ENCODE measurements at places on chromosomes 6 and 20.
A peak's percentile ranks its signal among the peaks of the same experiment; 100 is the strongest.

DNA sequence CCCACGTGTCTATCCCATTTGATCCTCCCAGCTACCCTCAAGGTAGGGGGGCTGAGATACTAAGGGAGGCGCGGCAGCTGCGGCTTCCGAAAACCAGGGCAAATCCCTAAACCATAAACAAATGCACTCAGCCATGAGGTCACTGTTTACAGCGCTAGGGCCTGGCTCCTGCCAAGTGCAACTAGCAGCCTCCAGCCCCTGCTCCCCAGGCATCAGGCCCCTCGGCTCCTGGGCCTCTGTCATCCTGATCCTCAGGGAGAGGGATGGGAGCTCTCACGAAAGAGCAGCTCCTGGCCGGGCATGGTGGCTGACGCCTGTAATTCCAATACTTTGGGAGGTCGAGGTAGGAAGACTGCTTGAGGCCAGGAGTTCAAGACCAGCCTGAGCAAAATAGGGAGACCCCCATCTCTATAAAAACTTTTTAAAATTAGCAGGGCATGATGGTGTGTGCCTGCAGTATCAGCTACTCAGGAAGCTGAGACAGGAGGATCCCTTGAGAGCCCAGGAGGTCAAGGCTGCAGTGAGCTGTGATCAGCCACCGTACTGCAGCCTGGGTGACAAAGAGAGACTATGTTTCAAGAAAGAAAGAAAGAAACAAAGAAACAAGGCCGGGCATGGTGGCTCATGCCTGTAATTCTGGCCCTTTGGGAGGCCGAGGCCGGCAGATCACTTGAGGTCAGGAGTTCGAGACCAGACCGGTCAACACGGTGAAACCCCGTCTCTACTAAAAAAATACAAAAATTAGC is 42.5 kb upstream of the TLDC2 start:
- DNase-seq: no peak

GRCh38 chr6:40253420-40253819 is 319.2 kb upstream of the MOCS1 start:
- no peak for DNase-seq

GRCh38 chr6:99780556-99780885 is 173.9 kb downstream of the PRDM13 start:
- DNase-seq: no peak

DNA sequence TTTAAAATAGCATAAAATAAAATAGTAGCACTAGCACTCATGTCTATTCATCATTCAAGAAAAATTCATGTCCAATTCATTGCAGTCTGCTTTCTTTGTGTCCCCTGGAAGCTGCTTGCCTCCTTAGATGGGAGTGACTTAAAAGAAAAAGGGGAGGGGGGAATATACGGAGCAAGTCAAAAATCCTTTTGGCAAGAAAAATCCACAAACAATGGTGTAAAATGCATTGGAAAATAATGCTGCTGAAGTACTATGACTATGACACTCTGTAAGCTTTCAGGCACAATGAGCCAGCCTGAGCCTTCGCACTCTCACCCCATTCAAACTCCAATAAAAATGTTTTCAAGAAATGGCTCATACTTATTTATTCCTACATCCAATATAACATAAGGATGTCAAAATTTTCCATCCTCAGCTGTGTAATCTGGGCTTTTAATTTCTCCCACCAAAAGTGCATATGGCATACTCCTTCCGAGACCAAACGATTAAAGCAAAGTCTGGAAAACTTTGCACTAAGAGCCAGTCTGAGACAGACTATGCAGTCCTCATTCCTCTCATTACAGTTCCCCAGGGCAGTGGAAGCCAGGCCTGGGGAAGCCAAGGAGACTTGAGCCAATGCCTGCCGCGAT is 790 bp downstream of the NEDD9 start:
- DNase-seq: no peak

GRCh38 chr6:106533054-106533453 is 96.2 kb downstream of the RTN4IP1 start:
- no peak for DNase-seq

- DNase-seq: no peak
Observed at GRCh38 chr6:116476002-116476678, 15.0 kb downstream of the CALHM6 start.

- DNase-seq: no peak
Observed at GRCh38 chr20:57655809-57656155, 35.6 kb upstream of the ZBP1 start.

GRCh38 chr6:106705156-106705555 is 75.8 kb downstream of the QRSL1 start:
- DNase-seq: no peak

GRCh38 chr6:30712441-30712945 is 4.6 kb downstream of the MDC1 start:
- DNase-seq: no peak

DNA sequence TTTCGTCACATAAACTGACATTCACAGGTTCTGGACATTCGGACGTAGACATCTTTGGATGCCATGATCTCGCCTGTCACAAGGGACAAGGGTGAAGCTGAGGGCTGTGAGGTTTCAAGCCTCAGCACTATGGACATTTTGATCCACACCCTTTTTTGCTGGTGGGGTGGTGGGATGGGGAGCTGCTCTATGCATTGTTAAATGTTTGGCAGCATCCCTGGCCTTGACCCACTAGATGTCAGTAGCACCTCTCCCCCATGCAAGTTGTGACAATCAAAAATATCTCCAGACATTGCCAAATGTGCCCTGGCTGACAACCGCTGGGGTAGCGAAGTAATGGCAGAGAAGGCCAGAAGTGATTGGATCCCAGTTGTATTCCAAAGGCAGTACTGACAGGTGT is 229.4 kb downstream of the TSHZ2 start:
- DNase-seq: no peak

DNA sequence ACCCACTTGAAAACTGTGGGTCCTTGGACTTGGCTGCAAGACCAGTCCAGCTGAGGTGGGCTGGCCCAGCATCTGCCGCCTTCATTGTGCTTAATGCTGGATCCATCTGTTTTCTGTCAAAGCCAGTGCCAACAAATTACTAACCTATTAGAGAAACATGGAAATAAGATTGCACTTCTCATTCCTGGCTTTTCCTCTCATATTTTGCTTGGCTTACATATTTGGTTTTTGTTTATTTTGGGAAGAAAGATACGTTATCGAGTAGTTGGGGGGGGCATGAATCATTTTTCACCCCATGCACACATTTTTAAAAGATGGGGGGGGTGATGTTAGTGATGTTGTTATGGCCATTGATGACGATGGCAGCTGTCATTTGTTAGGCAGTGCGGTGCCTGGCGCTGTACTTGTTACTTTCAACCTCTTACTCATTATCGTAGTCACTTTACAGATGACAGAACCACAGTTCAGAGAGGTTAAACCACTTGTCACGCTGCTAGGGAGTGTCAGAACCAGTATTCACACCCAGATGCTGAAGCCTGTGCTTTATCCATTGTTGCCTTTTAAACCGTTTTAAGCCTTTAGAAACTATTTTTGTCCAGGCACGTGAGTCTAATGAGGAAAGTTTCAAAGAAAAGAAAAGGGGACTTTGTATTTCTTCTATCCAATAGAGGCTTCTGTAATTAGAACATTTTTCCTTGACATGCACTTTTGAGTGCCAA is 180.0 kb downstream of the TMEM242 start:
- no peak for DNase-seq

GRCh38 chr6:21742238-21742660 is 148.7 kb downstream of the SOX4 start:
- no peak for DNase-seq

DNA sequence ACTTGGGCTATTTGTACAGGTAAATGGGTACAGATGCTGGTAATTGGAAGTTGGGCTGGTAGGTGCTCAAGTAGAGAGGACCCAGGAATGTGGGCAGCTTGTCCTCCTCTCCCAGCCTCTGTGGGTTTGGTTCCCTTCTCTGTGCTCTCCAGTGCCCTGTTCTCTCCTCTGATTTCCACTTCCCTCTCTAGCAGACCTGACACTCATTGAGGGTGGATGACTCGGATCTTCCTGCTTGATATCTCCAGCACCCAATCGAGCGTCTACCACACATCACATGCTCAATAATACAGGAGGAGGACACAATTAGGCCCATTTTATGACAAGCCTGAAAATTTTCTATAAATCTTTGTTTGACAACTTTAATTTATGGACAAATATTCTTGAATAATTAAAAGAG is 23.7 kb downstream of the CST1 start:
- no peak for DNase-seq

GRCh38 chr6:34174846-34175399 is 29.0 kb upstream of the GRM4 start:
- no peak for DNase-seq

GRCh38 chr20:4592316-4593148 is 129.2 kb upstream of the PRND start:
- peak; percentile 6 for DNase-seq

- DNase-seq: no peak
Observed at GRCh38 chr6:164967102-164967501, 342.3 kb downstream of the C6orf118 start.

DNA sequence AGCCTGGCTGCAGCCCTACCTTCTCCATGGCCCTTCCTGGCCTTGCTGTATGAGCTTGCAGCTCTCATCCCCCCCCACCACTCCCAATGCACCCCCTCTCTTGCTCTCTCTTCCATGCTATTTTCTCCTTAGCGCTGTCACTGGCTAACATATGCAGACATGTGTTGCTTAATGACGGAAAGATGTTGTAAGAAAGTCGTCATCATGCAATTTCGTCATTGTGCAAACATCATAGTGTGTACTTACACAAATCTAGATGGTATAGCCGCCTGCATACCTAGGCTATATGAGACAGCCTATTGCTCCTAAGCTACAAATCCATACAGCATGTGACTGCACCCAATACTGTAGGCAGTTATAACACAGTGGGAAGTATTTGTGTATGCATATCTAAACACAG is 27.0 kb downstream of the ANGPT4 start:
- no peak for DNase-seq

DNA sequence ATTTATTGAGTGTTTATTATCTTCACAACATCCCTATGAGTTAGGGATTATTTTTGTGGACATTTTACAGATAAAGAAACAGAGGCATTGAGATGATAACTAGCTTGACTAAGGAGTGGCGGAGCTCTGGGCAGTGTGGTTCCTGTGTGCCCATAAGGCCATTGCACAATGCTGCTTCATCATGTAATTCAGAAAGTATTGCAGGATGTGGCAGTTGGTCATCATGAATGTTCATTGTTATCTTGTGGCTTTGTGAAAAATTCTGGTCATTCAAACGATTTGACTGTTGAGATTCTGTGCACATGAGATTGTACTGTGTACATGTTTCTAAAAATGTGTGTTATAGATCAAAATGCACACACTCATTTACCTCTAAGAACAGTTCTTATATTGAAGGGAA is 150.8 kb downstream of the ESR1 start:
- DNase-seq: no peak

GRCh38 chr6:168207421-168208175 is 112.0 kb downstream of the DACT2 start:
- DNase-seq: no peak

DNA sequence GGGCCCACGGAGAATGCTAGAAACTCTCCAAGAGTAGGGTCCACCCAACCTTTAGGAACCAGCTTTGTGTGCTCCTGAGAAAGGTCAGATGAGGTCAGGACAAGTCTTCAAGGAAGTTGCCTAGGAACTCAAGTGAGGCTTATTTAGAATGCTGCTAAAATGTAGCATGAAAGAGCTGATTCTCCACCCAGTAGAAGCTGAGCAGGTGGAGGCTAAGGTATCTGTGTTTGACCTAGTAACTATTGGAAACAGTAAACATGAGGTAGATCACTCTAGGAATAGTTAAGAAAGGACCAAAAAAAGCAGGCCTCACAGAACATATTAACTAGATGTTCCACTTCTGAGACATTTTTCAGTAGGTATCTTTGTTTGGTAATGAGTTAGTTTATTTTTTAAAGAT is 13.9 kb downstream of the CEP43 start:
- peak; percentile 6 for DNase-seq

DNA sequence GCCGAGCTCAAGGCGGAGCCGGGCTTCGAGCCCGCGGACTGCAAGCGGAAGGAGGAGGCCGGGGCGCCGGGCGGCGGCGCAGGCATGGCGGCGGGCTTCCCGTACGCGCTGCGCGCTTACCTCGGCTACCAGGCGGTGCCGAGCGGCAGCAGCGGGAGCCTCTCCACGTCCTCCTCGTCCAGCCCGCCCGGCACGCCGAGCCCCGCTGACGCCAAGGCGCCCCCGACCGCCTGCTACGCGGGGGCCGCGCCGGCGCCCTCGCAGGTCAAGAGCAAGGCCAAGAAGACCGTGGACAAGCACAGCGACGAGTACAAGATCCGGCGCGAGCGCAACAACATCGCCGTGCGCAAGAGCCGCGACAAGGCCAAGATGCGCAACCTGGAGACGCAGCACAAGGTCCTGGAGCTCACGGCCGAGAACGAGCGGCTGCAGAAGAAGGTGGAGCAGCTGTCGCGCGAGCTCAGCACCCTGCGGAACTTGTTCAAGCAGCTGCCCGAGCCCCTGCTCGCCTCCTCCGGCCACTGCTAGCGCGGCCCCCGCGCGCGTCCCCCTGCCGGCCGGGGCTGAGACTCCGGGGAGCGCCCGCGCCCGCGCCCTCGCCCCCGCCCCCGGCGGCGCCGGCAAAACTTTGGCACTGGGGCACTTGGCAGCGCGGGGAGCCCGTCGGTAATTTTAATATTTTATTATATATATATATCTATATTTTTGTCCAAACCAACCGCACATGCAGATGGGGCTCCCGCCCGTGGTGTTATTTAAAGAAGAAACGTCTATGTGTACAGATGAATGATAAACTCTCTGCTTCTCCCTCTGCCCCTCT is 1.1 kb downstream of the CEBPB start:
- peak; percentile 31 for DNase-seq

GRCh38 chr20:63738687-63739129 is 868 bp upstream of the SLC2A4RG start:
- no peak for DNase-seq

GRCh38 chr6:40901322-40902055 is 137.5 kb downstream of the UNC5CL start:
- DNase-seq: no peak

DNA sequence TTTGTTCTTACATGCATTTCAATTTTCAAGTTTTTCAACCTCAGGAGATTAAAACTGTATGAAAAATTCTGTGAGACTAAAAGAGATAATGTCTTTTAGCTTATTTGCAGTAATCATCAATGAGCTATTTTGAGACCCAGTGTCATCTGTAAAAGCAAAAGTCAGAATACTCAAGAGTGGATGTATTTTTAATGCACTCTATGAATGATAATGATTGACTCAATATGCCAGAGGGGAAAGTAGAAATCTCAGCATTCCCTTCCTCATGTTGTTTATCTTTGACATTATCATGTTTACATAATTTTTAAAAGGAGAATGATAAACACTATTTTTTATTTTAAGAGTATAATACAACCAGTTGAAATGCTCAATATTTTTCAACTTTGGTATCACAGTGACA is 162.1 kb downstream of the MMUT start:
- no peak for DNase-seq

DNA sequence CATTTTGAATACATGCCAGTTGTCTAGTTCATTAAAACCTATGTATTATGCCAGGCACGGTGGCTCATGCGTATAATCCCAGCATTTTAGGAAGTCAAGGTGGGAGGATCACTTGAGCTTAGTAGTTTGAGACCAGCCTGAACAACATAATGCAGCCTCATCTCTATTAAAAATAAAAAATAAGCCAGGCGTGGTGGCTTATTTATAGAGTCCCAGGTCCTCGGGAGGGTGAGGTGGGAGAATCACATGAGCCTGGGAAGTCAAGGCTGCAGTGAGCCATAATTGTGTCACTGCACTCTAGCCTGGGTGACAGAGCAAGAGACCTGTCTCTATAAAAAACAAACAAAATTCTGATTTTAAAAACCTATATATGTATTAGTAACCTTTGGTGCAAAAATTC is 27.5 kb downstream of the ORC3 start:
- no peak for DNase-seq
